ENCODE measurements at places on chromosomes 11 and 22.

GRCh38 chr22:30947816-30948454, 20.6 kb downstream of the MORC2 start:
- DNase-seq: no peak

GRCh38 chr11:102253020-102253715, 64.1 kb upstream of the BIRC3 start:
- DNase-seq: no peak

DNA sequence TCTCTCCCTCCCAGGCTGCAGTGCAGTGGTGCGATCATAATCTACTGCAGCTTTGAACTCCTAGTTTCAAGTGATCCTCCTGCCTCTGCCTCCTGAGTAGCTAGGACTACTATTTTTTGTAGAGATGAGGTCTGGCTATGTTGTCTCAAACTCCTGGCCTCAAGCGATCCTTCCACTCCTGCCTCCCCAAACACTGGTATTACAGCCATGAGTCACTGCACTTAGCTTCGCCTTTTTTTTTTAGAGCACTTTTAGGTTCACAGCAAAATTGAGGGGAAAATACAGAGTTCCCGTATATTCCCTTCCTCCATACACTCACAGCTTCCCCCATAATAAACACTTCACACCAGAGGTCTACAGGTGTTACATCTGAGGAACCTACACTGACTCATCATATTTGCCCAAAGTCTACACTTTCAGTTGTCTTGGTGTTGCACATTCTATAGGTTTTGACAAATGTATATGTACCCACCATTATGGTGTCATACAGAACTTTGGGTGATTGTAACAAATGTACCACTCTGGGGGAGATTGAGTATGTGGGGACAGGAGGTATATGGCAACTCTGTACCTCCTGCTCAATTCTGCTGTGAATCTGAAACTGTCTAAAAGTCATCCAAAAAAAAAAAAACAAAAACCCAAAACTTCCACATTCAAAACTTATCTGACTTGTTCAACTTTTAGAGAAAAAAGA, 11.3 kb upstream of the SLC37A4 start:
- no peak for DNase-seq

- no peak for DNase-seq
Observed at GRCh38 chr11:33089776-33090175, 50.4 kb downstream of the TCP11L1 start.

GRCh38 chr11:2931420-2931746, 2.2 kb upstream of the PHLDA2 start:
- DNase-seq: no peak

DNA sequence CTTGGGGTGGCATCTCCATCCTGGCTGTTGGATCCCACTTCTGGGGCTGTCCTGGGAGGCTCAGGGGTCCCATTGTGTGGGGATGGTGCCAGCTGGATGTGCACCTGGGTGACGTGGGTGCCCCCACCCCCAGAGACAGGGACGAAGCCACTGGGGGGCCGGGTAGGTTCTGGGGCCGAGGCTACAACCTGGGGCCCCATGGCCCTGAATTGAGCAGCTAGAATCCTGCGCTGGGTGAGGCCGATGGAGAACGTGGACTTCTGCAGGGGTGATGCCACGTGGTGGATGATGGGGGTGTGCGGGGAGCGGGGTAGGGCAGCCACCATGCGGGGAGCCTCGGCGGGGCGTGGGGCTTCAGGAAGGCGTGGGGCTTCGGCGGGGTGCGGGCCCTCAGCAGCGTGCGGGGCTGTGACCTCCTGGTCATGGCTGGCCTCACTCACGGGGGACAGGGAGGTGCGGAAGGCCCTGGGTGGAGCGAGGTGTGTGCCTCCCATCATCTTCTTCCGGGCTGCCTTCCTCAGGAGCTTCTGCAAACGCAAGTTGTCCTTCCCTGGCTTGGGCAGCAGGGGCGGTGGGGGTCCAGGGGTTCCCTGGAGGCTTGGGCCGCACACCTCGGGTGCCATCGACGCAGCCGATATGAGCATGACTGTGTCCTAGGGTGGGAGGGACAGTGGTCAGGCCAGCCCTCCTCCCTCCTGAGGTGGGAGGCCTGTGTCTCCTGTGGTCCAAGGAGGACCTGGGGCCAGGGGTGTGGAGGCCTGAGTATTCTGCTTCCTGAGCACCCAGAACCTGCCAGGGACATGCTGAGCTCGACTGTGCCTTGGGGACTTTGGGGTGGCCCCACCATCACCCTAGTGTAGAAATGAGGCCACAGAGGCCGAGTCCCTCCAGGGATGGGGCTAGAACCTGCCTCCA, 1.5 kb downstream of the PRR33 start:
- no peak for DNase-seq

DNA sequence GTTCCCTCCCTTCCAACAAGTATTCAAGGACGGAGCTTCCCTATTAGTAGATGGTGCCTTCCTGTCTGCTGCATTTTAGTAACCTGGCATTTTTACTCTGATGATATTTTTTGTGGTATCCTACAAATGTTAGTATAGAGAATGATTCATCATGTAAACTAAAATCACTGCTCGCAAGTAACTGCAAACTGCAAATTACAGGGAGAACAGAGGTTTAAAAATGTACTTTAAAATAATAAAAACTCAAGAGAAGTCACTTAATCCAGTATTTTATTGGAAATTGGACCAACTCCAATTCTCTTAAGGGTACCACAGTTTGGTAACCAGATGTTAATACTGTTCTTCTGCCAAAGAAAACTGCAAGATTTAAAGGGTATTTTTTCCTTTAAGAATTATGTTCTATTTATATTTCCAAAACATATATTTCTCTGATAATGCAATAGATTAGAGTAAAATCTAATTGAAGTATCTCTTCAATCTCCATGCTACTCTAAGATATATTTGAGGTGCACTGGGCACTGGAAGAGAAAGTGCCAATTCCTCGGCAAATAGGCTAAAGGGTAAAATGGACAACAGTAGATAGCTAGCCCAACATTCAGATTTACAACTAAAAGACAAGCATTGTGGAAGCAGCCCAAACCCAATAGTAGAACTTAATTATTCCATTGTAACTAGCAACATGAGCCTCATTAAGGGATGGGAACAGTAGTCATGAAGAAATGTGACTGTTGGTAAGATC, 298.0 kb downstream of the TTC28 start:
- DNase-seq: no peak

- DNase-seq: no peak
Observed at GRCh38 chr11:120384476-120384875, 48.3 kb downstream of the ARHGEF12 start.

- DNase-seq: no peak
Observed at GRCh38 chr11:109085708-109086373, 336.1 kb upstream of the C11orf87 start.

DNA sequence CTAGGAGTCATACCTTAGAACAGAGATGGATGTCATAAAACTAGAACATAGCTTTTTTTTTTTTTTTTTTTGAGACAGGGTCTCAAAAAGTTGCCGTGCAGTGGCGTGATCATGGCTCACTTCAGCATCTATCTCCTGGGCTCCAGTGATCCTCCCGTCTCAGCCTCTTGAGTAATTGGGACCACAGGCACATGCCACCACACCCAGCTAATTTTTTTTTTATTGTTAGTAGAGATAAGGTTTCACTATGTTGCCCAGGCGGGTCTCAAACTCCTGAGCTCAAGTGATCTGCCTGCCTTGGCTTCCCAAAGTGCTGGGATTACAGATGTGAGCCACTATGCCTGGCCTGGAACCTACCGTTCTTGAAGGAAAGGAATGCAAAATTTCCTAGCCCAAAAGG, 8.8 kb upstream of the CEP295 start:
- no peak for DNase-seq

GRCh38 chr11:65211293-65212105, 29.8 kb downstream of the CAPN1 start:
- DNase-seq: no peak

DNA sequence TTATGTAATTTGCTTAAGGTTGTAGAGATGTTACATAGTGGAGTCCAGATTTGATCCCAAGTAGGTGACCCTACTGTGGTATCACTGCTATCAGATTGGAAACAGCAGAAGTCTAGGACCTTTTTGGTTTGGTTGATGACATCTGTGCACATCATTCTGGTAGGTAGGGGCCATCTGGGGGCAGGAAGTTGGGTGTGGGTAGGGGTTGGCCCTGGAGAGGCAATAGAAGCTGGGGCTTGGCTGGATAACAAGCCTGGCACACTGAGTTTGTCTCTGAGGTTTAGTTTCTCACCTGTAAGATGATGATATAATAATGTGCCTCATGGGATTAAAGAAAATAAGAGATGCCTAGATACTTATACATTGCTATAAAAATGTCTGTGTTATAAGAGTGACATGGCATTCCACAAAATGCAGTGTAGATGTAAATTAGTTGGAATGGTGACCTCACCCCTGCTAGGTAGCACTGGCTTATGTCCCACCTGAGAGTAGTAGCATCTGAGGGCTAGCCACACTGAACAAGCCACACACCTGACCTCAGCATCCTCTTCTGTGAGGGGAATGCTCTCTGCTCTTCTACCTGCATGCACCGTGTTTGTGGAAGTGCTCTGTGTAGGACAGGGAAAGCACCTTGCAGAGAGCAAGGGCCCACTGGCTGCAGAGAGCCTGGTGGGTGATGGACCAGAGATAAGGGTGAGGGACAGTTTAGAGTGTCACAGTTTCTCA, 36.9 kb downstream of the PTPRJ start:
- no peak for DNase-seq

DNA sequence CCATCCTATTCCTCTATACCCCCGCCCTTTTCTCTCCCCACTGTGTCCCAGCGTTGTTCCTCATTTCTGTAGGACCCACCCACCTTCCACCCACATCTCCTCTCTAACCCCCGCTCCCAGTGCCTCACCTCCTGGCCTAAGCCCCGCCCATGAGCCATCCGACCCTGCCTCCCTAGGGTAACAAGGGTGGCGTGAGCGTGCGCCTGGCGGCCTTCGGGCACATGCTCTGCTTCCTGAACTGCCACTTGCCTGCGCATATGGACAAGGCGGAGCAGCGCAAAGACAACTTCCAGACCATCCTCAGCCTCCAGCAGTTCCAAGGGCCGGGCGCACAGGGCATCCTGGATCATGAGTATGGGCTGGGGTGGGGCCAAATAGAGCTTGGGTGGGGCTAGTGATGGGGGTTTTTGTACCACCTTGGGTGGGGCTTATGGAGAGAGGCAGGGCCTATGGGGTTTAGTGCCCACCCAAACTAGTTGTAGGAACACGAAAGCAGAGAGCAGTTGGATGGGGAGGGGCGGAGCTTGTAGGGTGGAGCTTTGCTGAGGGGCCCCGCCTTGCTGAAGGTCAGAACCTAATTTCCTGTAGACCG, 4.5 kb downstream of the INPP5J start:
- no peak for DNase-seq

- peak; percentile 37 for DNase-seq
Observed at GRCh38 chr11:46529095-46529905, 64.5 kb downstream of the AMBRA1 start.

DNA sequence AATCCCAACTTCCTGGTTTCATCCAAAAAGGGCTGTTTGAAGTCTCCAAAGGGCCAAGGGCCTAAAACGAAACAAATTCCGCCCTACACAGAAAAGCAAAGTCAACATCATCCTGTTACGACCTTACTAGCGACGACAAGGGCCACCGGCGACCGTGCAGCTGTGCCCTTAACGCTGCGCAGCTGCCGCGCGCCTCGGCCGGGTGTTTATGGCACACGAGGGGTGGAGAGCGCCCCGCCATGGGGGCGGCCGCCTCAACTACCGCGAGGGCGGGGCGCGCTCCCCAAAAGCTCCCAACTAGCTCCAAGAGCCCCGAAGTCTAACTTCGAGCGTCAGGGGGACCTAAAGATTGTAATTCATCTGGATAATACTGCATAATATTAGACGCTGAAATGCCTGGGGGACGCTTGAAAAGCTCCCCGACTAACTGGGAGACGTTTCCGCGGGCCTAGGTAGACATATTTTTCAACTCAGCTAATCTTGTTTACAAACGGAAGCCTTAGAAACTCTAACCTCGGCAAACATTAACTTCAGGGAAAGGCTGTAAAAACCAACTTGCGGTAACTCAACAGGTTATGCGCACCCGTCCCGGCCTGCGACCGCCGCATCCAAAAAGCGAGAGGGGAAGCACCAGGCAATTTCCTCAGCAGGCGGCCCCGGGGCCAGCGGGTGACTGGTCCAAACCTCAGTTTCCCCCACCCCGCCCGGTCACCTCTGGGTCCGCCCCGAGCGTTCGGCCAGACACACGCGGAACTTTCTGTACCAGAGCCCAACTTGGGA, 694 bp downstream of the TMEM123 start:
- peak; percentile 54 for DNase-seq

DNA sequence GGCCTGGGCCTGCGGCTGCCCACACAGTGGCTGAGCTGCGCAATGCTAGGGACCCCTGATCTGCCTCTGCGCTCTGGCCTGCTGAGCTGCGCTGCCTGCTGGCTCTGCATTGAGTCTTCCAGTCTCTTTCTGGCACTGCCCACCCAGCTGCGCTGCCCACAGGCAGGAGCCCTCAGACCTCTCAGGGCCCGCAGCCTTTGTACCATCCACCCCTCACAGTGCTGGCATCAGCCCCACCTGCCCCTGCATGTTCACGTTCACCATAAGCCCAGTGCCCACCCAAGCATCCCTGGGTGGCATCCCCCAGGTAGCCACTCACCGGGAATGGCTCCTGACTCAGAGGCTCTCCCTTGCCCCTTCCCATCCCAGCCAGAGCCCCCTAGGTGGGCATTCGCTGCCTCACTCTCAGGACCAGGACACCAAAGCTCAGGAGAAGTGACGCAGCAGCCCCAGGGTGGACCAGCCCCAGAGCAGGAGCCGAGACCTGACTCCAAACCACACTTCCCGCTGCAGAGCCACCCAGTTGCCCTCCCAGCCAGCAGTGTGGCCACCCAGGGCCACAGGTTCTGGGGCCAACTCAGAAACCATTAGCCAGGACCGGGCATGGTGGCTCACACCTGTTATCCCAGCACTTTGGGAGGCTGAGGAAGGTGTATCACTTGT, 21.7 kb upstream of the COMT start:
- no peak for DNase-seq

DNA sequence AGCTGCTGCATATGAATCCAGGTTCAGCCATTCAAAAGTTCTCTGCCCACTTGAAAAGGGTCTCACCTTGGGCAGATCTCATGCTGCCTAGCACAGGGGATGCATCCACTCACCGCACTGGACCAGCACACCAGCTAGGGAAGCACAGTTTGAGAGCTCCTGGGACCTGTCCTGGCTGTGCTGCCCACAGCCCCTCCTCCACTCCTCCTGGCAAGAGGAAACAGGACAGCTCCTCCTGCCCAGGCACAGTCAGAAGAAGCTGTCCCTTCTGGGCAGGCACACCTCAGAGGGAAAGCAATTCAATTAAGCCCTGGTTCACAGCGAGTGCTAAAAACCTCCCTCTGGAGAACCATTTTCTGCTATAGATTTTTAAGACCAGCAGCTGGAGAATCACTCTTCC, 146.7 kb downstream of the ST3GAL4 start:
- no peak for DNase-seq

All from stimulated activated CD8-positive, alpha-beta memory T cell treated with anti-CD3 and anti-CD28 coated beads, Interleukin-7, amount 100 ng/mL, for 1 hour (primary cell).